ENCODE measurements at places on chromosomes 16 and 17. TPM values are rescaled to one million over a fixed set of nuclear protein-coding genes. Genes with fewer than 3 reads are reported as not detected.

- no peak for DNase-seq
Measured at GRCh38 chr16:73025151-73025855, 22.6 kb downstream of the ZFHX3 start.

DNA sequence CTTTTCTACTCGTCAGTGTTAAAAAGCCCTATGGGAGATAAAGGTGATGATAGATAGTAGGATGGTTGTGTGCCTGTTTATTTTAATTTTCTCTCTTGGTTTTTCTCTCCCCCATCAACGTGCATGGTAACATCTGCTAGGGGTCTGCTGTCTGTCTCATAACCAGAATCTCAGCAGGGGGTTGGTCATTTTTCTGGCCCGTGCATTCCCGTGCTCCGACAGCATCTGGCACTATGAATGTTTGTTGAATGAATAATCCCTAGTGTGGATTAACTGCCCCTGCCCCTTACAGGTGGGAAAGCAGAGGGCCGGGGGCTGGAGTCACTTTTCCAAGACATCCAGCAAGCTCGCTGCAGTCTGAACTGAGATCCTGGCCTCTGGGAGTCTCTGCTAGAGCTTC is 6.3 kb downstream of the CA5A start:
- DNase-seq, result no peak

GRCh38 chr17:55768936-55769624 is 18.2 kb downstream of the PCTP start:
- DNase-seq, result no peak

DNA sequence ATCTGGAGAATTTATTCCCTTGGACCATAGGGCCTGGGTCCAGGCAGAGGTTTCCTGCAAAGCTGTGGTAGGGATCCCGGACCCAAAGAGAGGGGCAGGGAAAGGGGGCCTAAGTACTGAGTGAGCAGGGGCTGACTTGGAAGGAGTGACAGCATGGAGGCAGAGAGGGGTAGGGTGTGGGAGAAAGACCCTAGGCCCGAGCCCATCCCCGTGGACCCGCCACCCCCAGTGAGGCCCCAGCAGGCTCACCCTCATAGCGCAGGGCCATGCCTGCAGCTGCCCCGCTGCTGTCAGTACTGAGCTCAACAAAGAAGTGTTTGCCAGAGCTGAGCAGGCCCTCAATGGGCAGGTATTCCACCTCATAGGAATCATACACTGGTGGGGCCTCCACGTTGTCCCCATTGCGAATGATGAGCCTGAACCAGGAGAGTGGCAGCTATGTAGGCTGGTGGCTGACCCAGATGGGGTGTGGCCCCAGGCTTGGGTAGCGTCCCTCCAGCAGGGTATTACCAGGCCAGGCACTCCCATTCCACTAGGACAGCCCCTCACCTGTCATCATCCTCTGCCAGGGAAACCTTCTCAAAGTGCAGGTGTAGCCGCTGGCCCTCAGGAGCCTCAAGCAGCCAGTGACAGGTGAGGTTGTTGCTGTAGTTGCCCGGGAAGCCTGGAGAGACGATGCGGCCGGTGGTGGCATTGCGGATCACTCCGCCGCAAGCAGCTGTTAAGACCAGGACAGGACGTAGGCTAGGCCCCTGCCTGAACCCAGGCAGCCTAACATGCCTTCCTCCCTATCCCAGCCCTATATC is 9.1 kb upstream of the PHF12 start:
- DNase-seq, result no peak

DNA sequence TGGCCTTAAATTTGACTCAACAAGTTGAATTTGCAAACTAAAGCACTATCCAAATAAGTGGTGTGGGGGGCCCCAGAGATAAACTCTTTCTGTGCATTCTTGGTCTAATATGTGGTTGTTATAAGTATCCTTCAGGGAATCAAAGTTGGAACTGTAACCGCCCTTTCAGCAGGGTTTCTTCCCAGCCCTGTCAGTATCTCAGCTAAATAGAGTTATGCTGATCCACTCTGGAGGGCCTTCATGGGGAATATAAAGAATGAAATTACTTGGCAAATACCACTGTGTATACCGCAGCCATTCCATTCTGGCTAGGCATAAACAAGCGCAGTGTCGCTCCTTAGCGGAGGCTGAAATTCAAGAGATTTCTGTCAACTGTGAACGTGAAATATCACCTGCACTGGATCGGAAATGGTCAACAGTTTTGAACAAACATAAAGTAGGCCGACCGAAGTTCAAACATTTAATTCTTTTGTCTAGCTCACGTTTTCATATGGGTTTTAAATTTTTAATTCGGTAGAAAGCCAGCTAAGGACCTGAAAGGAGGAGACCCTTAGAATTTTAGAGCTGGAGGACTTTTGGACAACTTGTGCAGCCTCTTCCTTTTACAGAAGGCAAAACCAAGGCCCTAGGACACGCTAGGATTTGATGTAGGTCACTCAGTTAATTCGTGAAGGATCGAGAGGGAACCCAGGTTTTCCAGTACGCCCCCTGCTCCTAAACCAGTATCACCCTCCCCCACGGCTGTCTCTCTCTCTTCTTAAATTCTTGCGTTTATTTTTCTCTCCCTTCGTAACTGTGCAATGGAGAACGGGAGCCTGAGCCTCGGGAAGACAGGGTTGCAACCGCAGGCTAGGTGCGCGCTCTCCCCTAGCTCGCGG is 74.7 kb downstream of the CHD9 start:
- DNase-seq, result no peak

DNA sequence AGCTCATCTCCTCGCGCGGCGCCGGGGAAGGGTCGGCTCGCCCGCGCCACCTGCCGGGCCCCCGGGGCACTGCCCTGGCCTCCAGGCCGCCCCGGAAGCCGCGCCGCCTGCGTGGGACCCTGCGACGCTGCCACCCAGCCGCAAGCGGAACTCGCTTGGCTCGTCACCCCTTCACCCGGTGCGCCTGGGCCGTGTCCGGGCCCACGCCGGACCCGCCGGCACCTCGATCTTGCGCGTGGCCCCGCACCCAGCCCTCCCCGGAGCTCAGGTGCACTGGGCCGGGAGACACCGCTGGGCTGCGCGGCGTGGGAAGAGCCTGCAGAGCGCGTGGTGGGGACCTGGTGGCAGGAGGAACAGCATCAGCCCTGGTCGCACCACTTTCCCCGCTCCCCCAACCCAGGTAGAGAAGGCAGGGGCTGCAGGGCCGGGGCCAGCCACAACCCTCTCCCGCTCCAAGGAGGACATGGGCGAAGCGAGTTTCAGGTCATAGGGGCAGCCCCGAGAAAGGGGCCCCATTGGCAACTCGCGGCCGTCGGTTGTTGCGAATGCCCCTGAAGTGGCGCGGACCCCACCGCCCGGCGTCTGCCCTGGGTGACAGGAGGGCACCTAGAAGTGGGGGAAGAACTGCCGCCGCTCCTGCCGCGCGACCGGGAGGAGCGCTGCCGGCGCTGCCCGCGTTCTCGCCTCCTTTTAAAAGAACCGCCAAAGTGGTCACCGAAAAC is 363 bp upstream of the MIF4GD start:
- DNase-seq, result no peak

Gene NOXO1
- not detected for total RNA-seq

DNA sequence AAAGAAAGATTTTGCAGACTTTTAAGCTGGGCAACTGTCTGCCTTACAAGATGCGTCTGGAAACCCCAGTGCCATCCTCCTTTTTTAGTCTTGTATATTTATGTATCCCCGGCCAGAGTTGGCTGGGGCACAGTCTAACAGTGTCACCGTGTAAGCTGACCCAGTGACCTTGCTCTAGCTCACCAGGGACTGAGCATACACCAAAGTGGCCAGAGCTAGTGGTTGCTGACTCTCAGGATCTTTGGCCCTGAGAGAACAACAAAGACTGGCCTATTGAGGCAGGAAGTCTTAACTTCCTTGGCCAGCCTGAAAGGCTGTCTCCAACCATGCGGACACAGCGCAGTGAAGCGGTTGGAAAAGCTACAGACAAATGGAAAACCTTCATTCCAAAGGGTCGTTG is 745.2 kb downstream of the WWOX start:
- DNase-seq, result no peak

GRCh38 chr17:47708312-47708863 is 14.4 kb downstream of the TBKBP1 start:
- DNase-seq, result no peak

Gene PRAC2
- total RNA-seq, result not detected

DNA sequence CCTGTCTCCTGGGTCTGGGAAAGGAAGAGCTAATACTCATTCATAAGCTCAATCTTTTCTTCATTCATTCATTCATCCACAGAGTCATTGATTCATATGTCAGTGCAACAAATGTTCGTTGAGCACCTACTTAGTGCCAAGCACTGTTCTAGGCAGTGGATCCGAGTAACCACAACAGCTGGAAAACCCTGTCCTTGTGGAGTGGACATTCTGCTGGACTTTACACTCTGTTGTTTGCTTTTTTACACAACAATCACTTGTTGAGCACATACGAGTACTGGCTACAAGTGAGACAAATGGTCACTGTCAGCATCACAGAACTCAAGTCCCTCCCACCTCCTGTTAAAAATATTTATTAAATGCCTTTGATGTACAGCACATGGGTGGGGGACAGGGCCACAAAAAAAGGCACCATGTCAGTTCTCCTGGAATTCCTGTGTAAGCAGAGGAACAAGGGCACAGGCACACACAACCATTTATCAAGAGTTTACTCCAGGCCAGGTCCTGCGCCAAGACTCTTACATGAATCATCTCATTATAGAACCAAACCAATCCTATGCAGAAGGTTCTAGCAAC is 46.9 kb downstream of the TEKT5 start:
- no peak for DNase-seq

Gene FBXW10
- total RNA-seq, result not detected

Gene KRTAP3-1
- not detected for total RNA-seq

Gene TNP2
- not detected for total RNA-seq

Gene SLC35G6
- not detected for total RNA-seq

- no peak for DNase-seq
Measured at GRCh38 chr16:17949982-17950250, 386.6 kb downstream of the NPIPA8 start.

DNA sequence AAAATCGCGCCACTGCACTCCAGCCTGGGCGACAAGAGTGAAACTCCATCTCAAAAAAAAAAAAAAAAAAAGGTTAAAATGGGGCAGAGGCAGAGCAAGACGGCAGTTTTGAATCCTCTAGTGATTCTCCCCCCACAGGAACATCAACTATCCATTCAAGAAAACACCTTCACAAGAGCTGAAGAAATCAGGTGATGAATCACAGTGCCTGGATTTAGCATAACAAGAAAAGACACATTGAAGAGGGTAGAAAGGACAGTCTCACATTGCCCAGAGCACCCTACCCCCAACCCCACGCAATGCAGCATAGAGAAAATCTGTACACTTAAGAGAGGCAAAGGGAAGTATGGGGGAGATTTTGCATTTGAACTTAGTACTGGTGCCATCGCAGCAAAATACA is 28.8 kb upstream of the RNF43 start:
- DNase-seq, result no peak

DNA sequence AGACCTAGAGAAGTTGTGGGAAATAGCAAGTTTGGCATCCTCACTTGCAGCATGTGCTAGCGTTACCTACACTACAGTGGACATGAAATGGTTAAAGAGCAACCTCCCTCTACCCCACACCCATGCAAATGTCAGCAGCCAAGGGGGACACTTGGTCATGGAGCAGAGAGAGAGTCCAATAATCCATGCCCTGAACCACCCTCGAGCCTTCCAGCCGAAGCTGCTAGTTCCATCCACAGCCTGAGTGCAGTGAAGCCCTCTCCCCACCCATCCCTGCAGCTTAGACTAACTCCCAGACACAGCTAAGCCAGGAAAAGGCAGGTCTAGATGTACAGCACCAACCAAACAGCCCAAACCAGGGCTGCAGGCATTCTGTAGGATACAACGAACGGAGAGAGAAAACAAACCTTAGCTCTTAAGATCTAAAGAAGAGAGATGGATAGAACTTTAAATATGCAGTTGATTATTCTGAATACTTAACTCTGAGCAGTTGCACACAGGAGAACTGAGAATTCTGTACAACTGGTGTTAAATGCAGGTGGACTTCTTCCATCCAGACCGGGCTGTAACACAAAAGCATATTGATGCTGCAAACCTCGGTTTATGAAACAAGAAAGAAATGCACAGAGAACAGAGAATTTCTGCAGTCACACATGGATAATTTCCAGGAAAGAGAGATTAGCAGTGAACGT is 93.8 kb downstream of the SALL1 start:
- no peak for DNase-seq

All from esophagus muscularis mucosa (tissue), 4 donors.